Inflammatory macrophage (primary cell): ENCODE measurements at places on chromosomes 1 and 21.
A peak's percentile ranks its signal among the peaks of the same experiment; 100 is the strongest.

- peak; percentile 14 for DNase-seq
Observed at GRCh38 chr21:42461881-42462877, 33.8 kb downstream of the RSPH1 start.

GRCh38 chr1:23854568-23854967 lies 13.5 kb downstream of the FUCA1 start:
- peak; percentile 9 for DNase-seq

GRCh38 chr1:72111662-72112061 lies 170.7 kb downstream of the NEGR1 start:
- DNase-seq: no peak

DNA sequence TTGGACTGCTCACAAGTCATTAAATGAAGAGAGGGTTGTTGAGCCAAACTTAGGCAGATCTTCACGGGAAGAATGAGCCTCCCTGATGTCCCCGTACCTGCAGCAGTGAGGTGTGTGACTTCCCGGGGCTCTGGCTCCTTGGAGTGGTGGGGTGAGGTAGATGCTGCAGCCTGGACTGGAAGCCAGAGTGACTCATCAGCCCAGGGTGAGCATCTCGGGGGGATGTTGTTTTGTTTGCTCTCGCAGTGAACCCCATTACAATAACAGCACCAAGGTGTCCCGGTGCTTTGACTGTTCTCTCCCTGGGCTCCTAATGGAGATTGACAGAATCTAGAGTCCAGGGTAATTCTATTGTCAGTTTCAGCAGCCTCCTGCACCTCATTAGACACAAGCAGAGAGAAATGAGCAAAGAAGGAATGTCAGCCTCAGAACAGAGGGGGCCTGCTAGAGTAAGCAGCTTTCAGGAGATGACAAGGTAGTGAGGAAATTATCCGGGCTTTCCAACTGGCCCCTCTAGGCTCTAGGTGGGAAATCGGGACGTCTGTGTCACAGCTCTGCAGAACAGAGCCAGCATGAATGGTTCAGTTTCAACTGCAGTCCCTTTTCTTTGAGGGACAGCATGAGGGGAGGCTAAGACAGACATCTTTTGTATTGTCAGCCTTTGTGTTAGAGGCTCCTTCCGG lies 36.0 kb upstream of the LRRN2 start:
- no peak for DNase-seq

DNA sequence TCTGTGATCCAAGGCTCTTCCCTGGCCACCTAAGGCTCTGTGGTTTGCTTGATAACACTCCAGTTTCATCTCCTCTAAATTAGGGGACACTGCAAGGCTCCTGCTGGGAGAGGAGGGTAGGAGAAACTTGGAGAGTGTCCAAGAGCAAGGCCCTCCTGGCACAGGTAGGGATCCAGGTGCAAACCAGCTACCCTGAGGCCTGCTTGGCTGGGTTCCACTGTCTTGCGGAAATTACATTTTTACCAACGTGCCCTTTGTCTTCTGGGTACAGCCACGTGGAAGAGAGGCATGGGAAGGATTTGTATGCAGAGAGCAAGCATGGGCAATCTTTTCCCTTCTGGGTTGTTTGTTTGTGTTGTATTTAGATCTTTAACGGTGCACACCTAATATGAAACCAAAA lies 132.5 kb downstream of the PRDM2 start:
- DNase-seq: no peak

- no peak for DNase-seq
Observed at GRCh38 chr1:31592132-31592531, 15.8 kb downstream of the TINAGL1 start.

GRCh38 chr1:51636764-51637522 lies 20.1 kb downstream of the OSBPL9 start:
- peak; percentile 71 for DNase-seq

DNA sequence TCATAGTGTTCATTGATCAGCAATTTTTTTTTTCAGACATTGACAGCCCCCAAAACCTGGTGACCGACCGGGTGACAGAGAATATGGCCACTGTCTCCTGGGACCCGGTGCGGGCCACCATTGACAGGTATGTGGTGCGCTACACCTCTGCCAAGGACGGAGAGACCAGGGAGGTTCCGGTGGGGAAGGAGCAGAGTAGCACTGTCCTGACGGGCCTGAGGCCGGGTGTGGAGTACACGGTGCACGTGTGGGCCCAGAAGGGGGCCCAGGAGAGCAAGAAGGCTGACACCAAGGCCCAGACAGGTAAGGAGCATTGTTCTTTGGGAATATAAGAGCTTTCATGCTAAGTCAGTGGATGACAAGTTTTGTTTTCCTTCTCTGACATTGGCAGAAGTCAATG lies 49.3 kb downstream of the TNN start:
- DNase-seq: no peak

DNA sequence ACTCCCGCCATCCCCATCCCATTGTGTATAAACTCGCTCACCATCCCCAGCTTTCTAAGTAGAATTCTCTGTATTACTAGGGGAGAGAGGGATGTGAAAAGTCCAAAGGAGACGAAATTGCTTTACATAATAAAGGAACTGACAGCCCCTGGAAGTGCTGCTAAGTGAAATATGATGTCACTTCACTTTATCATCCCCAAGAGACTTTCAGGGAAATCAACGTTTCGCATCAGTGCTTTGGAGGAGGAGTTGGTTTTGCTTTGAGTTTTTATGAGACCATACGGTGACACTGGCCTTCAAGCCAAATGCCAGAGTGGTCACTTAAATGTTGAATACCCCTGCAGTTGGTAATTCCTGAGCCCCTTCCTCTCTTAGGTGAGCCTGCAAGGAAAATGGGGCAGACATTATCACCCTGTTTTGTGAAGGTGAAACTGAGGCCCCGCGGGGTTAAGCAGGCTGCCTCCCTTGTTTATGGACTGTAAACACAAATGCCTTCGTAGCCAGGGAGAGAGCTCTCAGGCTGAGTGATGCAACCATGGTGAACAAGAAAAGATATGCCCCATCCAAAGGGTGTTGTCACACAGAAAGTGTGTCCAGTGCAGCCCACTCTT lies 58.4 kb upstream of the KAZN start:
- DNase-seq: no peak

- no peak for DNase-seq
Observed at GRCh38 chr1:110480356-110481096, 29.6 kb downstream of the PROK1 start.

- DNase-seq: no peak
Observed at GRCh38 chr1:191734321-191734720, 423.9 kb upstream of the RGS18 start.

DNA sequence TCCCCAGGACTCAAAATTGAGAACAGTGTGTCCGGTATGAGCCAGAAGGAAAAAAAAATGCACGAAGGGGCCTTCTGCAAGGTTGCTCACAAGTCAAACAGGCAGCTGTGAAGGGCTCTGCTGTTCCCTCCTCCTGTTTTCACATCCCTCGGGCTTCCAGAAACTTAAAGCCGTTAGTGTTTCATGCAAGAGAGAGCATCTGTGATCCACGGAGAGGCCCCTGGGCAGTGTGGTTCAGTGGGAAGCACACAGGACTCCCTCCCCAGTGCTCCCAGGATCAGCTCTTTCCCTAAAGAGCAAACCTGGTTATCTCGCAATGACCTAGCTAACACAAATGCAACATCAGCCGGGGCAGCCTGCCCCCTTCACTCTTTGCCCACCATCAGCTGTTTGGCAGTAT lies 2.9 kb upstream of the MATN1 start:
- no peak for DNase-seq

GRCh38 chr1:92167151-92167550 lies 50.6 kb upstream of the C1orf146 start:
- no peak for DNase-seq

GRCh38 chr1:19418503-19418971 lies 66.8 kb downstream of the CAPZB start:
- peak; percentile 35 for DNase-seq

DNA sequence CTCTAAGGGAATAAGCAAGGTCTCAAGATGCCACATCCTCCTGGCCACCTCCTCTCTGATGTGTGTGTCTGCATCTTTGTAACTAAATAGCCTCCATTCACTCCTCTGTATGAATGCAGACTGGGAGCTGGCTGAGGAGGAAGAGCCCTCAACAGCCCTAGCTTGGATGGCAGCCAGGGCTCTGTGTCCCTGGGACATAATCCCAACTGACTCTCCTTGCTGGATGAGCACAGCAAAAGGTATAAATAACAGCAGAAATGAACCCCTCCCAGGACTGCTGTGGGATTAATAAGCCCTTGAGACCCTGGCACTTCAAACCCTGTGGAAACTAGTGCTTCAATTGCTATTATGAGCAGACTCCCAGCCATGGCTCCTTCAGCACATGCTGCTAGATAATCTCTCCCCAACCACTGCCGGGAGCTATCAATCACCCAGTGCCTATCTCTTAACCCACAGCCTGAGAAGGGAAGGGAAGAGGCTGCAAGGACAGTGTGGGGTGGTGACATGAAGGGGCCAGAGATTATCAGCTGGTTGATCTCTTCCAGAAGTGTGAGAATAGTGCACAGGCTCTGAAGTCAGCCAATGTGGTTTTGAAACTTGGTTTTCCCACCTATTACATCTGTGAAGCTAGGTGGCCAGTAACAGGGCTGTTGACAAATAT lies 152.2 kb downstream of the TNR start:
- no peak for DNase-seq

DNA sequence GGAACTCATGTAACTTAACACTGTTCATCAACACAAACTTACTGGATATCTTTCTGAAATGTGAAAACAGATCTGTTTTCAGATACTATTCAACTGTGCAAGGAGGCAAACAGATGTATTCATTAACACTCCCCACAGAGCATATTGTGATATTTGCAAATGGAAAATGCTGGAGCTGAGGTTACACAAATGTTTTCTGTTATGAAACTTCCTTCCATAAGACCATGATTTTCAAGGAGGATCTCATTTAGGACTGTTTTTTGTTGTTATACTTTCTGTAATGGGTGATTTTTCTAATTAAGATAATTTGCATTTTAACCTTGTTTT lies 56.1 kb downstream of the GABPA start:
- DNase-seq: no peak

DNA sequence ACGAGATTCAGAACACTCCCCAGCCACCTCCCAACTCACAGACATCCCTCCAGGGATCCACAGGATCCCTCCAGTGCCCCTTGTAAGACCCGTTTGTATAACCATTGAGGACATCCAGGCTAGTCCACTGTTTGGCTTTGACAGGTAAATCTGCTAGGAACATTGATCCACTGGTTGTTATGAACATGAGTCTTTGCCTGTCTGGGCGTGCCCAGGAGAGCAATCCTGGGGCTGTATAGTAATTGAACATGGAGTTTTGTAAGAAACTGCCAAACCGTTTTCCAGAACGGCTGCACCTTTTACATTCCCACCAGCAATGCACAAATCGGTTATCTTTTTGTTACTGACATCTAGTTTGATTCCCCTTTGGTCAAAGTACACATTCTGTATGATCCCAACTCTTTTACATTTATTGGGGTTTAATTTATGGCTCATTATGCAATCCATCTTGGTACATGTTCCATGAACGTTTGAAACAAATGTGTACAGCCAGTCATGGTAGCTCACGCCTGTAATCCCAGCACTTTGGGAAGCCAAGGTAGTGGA lies 88.7 kb downstream of the WDR4 start:
- no peak for DNase-seq

GRCh38 chr1:220979371-220979770 lies 100.1 kb downstream of the HLX start:
- peak; percentile 67 for DNase-seq

GRCh38 chr1:160739098-160739511 lies at the start of gene SLAMF7:
Gene SLAMF7, plus strand, starts transcription at chr1:160739247. Its CDS starts 55 bp downstream, at chr1:160739302.
- peak; percentile 85 for DNase-seq

DNA sequence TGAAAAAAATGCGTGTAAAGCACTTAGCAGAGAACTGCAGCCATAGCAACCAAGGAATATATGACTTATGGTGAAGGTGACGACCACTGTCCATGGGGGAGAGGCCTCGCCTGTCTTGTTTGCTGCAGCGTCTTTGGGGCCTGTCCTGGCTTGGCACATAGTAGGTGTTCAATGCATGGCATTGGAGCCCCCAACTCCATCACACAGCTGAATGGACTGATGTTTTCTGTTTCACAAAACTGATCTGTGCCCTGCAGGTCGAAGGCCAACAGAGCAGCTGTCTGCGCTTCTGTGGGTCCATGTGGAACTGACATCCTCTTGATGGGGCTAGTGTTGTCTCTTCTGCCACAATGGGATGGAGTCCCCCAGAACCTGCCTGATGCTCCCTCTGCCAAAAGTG lies 296.0 kb downstream of the PTPRU start:
- DNase-seq: no peak

DNA sequence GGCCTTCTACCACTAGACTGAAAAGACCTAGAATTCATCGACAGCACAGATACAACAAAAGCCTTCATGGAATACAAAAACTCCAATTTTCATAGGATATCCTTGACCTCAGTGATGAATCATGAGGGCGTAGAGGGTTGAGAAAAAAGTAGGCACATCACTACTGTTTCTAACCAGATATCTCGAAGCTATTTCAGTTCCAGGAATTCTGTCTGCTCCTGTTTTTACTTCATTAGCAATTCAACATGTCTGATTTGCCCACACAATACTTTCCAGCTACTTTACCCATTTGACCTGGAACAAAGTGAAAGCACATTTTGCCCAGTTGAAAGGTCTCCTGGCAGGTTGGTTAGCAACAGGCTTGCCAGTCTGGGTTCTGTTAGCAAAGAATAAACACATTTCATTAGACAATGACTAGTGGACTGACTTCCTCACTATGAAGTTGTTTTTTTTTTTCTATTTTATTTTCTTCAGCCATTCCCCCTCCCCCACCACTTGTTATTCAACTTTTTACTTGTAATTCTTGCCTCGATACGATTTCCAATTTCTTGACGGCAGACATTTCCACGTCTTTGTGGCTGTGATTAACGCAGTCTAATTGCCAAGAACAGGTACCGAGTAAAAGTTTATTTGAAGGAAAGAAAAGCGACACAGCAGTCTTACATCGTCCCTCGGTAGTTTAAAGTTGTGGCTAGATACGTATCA lies 4.0 kb upstream of the ZBTB18 start:
- peak; percentile 51 for DNase-seq

DNA sequence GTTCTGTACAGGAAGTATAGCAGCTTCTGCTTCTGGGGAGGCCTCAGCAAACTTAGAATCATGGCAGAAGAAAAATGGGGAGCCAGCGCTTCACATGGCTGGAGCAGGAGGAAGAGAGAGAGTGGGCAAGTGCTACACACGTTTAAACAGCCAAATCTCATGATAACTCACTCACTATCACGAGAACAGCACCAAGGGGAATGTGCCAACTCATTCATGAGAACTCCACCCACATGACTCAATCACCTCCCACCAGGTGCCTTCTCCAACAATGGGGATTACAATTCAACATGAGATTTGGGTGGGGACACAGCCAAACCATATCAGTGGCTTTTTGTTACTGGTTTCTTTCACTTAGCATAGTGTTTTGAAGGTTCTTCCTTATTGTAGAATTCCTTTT lies 138.6 kb downstream of the SYT14 start:
- no peak for DNase-seq
